ENCODE measurements at places on chromosomes 7 and 10.

GRCh38 chr10:57333880-57334279 lies 933.8 kb downstream of the IPMK start:
- no peak for DNase-seq

DNA sequence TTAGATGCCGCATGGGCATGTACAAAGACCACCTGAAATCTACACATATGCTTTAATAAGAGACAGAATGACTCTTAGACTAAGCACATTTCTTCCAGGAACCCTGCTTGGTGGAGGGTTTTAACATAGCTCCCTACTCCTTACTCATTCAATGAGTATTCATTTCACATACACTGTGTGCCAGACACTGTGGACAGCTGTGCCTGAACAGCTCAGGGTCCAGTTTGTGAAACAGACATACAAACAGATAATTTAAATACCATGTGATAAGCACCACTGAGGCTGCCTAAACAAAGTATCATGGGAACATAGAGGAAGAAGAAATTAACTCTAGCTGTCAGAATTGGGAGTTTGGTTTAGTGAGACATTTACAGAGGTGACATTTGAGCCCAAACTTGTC lies 65.2 kb upstream of the ITPRID1 start:
- DNase-seq: no peak

DNA sequence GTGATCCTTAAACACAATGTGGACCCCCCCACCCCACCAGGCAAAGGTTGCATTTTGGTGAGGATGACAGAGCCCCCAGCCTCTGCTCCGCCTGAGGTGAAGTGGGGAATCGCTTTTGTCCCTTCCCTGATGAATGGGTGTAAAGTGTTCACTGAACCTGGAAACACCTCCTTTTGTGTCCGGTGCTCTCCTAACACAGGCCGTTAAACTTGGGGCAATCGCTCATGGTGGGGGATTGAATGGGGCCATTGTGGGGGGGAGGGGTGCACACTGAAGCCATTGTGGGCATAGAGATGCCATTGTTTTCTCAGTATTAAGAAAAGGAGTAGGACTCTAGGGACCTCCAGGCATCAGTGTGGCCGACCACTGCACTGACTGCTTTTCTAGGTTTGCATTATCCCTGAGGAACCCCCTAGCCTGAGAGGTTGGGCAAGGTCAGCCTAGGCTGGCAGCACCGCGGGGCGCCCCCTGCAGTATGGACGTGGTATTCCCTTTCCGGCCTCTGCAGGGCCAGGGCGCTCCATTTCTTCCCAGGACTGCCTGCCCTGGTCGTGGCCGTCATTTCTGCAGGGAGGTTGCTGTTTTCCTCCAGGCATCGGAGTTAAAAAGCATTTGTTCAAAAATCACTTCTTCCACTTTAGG lies 158.3 kb downstream of the TCF7L2 start:
- DNase-seq: peak; percentile 8

GRCh38 chr7:12570534-12571461 lies at the start of gene SCIN:
SCIN (plus strand) TSS chr7:12570720; CDS start chr7:12570787, 67 bp downstream.
- peak; percentile 18 for DNase-seq

DNA sequence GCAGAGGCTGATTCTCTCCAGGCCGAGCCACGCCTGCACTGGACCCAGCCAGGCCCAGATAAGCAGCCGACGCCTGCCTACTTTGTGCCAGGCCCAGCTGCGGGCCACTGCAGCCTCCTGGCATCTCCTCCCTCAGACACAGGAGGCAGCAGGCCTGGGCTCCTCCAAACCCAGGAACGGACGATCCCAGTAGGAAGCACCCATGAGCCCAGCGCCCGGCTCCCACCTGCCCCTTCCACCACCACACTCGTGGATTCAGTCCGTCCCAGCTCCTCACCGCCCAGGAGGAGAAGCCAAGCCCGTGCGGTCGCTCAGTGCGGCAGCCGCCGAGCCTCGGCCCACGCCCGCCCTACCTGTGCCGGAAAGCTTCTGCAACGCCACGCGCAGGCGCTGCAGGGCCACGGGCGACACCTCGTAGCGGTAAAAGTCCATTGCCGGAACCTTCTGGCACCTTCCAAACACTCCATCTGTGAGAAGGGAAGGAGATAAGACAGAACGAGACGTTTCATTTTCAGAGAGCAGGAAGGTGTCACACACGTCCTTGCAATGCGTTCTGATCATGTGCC lies 271.1 kb downstream of the PTPRN2 start:
- no peak for DNase-seq

DNA sequence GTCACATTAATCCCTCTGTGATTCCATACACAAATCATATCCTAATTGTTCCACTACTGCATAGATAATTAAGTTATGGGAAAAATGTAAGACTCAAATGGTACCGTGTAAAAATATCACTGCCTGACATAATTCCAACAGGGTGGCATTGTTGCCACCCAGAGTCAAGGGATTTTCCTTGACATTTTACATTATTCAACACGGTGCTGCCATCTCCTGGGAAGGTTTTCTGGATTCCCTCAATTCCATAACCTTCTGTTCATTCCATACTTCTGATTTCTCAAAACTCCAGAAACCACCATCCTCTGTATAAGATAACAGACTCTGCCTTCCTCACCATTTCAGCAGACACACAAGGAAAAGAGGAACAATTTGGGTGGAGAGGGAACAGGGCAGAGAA lies 495.9 kb downstream of the XPNPEP1 start:
- no peak for DNase-seq

GRCh38 chr7:38673795-38674194 lies 42.6 kb upstream of the AMPH start:
- peak; percentile 27 for DNase-seq

GRCh38 chr10:5481121-5481520 lies 18.2 kb downstream of the CALML5 start:
- no peak for DNase-seq

GRCh38 chr7:55438085-55438756 lies 73.1 kb downstream of the LANCL2 start:
- DNase-seq: no peak

- DNase-seq: no peak
Observed at GRCh38 chr7:69295977-69296376, 302.3 kb upstream of the AUTS2 start.

DNA sequence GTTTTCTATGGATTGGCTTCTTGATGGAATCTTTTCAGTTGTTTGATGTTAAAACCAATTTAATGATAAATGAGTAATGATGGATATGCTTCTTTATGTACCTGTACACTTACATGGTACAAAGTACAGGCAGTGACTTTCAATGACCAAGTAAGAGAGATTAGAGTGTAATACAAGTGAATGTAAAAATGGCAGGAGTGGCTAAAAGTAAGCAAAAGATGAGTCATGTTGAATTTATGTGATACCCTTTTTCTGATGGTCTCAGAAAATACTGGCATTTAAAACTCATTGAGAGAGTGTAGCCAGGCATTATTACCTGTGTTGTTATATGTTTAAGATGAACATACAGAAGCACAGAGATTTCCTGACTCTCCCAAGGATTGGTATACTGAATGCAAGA lies 97.1 kb downstream of the GPR85 start:
- no peak for DNase-seq

DNA sequence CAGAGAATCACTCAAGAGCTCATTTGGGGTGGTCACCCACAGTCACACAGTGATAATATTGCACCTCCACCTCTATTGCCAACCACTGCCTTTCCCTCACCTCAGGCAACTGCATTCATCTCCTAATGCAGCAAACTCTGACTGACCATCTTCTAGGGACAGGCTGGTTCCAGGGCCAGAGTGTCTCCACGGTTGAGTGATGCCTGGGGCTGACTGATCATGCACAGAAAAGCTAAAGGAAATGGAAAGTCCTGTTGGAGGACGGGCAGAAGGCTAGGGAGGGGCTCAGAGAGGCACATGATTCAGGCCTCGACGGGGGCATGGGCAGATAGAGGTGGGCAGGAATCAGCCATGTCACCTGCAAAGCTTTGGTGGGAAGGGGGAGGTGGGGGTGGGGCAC lies 127.1 kb upstream of the TNS3 start:
- DNase-seq: no peak

DNA sequence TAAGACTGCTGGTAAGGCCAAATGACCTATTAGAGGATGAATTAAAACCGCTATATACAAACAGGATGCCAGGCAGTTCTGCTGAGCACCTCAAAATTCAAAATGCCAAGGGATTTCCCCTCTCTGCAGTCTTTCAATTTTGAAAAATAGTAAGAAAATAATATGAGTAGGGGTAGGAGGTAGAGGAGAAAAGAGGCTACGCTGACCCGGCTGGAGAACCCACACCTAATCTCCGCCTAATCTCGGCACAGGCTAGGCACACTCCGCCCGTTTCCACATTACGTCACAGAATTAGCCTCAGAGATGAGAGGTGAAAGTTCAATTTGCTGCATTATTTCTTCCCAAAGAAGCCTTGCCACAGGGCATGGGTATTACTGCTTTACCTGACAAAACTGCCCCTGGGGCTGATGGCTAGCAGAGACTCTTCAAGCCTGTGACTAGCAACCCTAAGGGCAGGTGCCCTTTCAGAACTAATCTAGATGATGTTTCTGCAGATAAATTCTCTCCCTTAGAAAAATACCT lies 21.3 kb upstream of the SPOCK2 start:
- peak; percentile 31 for DNase-seq

DNA sequence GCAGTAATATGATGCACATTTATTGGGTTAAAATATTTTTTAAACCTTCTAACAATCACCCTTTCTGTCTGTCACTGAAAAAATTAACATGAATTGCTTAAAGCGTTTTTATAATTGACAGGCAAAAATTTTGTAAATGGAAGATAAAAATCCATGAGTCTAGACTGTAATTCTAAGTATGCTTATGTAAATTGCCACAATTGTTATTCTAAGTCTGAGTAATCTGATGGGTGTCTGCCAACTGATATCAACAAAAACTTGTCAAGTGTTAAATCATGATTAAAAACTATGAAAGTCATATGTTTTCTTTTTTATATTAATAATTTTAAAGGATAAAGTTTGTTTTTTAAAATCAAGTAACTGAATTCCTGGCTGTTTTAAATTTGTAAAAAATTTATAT lies 208.2 kb downstream of the CDK14 start:
- DNase-seq: no peak

DNA sequence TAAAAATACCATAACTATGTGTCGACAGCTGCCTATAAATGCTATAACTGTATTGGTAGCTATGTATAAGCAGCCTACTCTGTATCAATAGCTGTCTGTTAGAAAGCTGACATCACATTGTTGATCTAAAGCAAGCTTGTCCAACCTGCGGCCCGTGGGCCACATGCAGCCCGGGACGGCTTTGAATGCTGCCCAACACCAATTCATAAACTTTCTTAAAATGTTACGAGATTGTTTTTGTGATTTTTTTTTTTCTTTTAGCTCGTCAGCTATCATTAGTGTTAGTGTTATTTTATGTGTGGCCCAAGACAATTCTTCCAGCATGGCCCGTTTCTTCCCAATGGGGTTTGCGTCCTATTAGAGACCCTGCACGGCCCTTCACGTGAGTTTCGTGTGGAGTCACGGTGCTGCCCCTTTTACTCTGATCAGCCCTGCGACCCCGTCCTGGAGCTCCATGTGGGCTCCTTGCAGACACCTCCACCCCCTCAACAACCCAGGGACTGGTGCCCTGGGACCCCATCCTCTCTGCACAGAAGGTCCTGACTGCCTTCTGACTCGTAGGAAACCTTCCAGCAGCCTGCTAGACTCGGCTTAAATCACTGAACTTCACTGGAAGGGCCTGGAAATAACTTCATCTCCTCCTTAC lies 4.5 kb upstream of the PRKAR1B start:
- DNase-seq: no peak

- no peak for DNase-seq
Observed at GRCh38 chr10:9066152-9066551, 1011.7 kb downstream of the GATA3 start.

GRCh38 chr10:95353123-95353522 lies 62.3 kb upstream of the PDLIM1 start:
- no peak for DNase-seq

DNA sequence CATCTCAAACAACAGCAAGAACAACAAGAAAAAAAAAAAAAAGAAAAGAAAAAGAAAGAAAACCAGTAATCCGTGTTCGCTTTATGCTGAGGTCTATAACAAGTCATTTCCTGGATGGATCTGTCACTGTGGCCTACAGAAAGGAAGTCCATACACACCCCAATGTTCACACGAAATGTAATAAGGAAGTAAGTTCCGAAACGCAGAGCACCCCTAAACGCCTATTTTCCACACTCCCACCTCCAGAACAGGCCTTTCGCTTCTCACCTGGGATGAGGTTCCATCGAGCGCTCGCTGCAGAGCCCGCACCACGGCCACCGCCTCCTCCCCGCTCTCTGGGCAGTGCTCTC lies 735 bp downstream of the ZNF394 start:
- peak; percentile 55 for DNase-seq

- no peak for DNase-seq
Observed at GRCh38 chr10:86178401-86179152, 188.0 kb downstream of the GRID1 start.

DNA sequence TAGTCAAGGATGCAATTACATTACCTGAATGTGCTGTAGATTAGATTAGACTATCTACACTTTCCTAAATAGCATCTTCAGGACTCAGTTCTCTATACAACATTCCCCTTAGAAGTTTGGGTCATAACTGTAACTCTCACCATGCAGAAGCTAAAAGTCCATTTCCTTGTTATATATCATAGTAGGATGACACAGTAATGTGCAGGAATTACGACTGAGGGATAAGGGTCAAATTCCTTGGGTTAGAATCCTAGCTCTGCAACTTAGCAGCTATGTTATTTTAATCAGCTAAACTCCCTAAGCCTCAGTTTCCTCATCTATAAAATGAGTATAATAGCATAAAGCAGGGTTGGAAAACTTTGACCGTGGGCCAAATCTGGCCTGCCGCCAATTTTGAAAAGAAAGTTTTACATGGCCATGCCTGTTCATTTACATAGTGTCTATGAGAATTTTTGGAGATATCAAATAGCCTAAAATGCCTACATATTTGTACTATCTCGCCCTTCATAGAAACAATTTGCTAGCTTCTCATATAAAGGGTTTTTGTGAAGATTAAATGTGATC lies 14.8 kb downstream of the NRCAM start:
- no peak for DNase-seq

- DNase-seq: no peak
Observed at GRCh38 chr10:89981891-89982290, 280.5 kb downstream of the KIF20B start.

GRCh38 chr10:116139886-116140285 lies 133.1 kb downstream of the GFRA1 start:
- DNase-seq: no peak

GRCh38 chr7:69624435-69625230 lies 26.4 kb downstream of the AUTS2 start:
- no peak for DNase-seq

DNA sequence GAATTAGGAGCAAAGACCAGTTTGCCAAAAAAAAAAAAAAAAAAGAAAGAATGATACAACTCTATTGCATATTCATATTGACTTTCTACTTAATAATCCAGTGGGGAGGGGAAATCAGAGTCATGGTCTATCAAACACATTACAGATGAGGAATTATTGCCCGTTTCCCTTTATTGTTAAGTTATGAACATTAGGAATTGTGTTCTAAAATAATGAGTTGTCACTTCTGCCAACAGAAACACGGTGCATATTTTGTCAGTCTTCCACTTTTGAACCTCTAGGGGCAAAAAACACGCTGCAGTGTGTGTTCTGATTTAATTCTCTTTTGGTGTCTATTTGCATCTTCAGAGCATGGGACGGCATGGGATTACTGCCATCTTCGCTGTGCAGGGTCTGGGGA lies 115.7 kb upstream of the RHOBTB1 start:
- no peak for DNase-seq
